ENCODE measurements at places on chromosomes 13 and 19.

GRCh38 chr13:79655509-79655908, 174.6 kb downstream of the NDFIP2 start:
- DNase-seq = no peak

- no peak for DNase-seq
Observed at GRCh38 chr19:51552996-51553725, 17.9 kb upstream of the ZNF175 start.

DNA sequence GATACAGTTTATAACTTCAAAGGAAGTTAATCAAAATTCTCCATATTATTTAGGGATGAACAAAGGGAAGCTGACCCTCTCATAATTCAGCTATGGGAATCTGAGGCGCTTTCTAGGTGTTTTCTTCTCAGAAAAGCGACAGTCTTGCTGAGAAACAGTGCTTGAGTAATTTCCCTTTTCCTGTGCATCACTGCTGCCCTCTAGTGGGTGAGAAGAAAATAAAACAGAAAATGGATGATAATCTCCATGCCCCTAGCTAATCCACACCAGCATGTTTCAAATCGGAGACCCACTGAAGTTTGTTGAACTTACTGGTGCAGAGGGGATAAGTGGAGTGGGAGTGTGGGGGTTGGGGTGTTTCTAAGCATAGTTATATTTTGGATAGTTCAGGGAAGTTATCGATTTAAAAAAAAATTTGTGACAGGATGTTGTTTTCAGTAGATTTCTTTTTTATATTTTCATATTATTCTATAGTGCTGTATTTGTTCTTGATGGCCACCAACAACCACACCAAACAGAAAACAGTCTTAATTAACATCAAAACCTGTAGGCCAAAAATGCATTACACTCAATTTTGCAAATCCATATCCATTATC, 21.4 kb downstream of the LCP1 start:
- DNase-seq = no peak

- no peak for DNase-seq
Observed at GRCh38 chr13:21698817-21699679, 28.2 kb downstream of the FGF9 start.

DNA sequence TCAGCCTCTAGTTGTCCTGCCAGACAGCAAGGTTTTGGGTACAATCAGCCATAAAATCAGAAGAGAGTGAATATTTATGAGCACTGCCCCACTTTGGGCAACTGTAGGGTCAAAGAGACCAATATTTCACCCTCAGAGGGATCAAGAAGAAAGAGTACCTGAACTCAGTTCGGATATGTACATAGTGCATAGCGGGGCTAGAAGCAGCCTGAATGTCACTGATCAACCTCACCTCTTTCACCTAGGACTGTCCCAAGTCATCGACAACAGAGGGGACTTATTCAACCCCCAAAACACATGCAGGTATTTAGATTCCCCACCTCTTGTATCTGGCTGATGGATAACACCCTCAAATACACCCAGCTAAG, 446.9 kb downstream of the COG6 start:
- DNase-seq = no peak

DNA sequence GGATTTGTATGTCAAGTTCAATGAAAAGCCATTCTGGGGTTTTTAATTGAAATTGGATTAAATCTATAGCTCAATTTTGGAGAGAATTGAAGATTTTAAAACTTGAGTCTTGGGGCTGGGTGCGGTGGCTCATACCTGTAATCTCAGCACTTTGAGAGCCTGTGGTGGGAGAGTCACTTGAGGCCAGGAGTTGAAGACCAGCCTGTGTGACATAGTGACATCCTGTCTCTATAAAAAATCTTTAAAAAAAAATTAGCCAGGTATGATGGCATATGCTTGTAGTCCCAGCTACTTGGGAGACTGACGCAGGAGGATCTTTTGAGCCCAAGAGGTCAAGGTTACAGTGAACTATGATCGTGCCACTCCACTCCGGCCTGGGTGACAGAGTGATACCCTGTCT, 41.2 kb downstream of the VAV1 start:
- no peak for DNase-seq

GRCh38 chr13:50592412-50593155, 250.9 kb downstream of the DLEU7 start:
- no peak for DNase-seq

GRCh38 chr13:42398533-42398932, 126.6 kb downstream of the AKAP11 start:
- DNase-seq = no peak

DNA sequence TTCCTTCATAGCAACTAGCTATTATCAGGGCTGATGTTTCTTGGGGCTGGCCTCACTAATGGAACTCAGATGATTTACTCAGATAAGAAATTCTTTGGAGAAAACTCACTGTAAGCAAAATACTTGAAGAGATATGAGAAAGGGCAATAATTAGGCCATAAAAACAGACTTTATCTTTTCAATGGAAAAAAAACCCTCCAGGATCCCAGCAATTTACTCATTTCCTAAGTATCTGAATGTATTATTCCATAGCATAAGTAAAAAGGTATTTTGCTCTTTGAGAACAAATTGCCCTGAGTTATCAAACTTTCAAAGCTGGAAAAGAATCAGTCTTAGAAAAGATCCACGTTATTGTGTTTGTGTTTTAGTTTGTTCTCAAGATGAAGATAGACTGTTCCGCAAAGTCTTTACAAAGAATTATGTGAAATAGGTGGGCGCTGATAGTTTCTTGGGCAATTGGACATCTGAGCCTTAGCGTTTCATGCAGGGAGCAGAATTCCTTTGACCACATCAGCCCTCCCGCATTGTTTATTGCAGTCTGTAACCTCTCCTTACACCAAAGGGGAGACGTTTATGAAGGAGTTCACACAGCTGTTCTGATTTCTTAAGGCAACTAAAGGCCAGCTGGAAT, 29.1 kb upstream of the CSNK1A1L start:
- DNase-seq = no peak

- DNase-seq = no peak
Observed at GRCh38 chr19:49801401-49801888, 11.6 kb downstream of the FUZ start.

- DNase-seq = no peak
Observed at GRCh38 chr13:71645467-71645866, 221.5 kb downstream of the DACH1 start.

DNA sequence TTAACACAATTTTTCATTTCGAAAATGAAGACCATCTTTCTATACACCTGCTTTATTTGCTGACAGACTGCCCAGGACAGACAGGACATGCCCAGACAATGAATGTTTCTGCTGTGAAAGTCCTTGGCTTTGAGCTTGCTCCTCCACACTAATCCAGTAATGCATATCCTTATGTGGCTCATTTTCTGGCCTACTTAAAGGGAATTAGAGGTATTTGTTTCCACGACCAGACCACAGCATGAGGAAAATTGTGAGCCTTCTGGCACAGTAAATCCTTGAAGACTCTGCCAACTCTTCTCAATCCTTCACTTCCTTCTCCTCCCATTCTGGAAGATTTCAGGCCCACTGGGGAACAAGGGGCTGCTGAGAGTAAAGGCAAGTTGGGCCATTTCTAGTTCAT, 25.7 kb downstream of the CCDC70 start:
- no peak for DNase-seq
